ENCODE measurements at places on chromosomes 12 and 14. TPM values are rescaled to one million over a fixed set of nuclear protein-coding genes. Genes with fewer than 3 reads are reported as not detected.
A peak's percentile ranks its signal among the peaks of the same experiment; 100 is the strongest.

- DNase-seq: no peak
These were observed 53.4 kb upstream of the KRR1 start for GRCh38 chr12:75564852-75565251.

Gene RD3L
- not detected for total RNA-seq

DNA sequence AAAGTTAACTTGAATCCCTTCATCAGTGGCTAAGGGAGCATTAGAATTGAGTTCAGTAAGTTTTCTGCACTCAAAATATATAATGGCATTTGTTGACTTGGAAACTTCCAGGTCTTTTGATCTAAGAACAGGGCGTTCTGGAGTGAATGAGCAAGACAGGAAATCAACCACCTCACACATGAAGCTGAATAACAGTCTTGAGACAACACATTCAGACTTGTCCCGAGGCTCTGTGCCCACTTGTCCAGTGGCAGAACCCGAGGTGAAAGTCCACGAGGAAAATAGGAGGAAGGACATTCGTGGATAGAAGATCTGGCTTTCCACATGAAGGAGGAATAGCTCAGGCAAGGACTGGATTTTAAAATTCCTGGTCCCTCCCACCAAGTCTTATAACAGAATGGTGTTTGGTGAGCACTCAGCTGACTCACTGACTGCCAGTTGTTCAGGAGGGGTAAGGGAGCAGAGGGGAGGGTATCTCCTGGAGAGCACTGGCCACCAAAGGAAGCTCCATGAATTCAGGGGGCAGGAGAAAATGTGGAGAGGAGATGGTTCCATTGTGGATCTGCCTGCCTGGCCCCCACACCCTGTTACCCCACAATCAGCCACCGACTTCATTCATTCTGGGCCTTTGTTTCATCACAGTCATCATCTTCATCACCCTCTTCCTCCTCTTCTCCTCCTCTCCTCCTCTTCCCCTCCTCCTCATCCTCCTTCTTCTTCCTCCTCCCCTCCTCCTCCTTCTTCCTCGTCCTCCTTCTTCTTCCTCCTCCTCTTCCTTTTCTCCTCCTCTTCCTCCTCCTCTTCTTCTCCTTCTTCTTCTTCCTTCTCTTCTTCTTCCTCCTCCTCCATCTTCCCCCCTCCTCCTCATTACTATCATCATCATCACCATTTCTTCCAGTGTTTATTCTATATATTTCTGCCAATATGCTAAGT, 620.1 kb downstream of the MED13L start:
- no peak for DNase-seq

Gene MANSC4
- not detected for total RNA-seq

Gene MGST1
- total RNA-seq: 13.6 TPM

Gene C12orf75
- 15.1 TPM for total RNA-seq

DNA sequence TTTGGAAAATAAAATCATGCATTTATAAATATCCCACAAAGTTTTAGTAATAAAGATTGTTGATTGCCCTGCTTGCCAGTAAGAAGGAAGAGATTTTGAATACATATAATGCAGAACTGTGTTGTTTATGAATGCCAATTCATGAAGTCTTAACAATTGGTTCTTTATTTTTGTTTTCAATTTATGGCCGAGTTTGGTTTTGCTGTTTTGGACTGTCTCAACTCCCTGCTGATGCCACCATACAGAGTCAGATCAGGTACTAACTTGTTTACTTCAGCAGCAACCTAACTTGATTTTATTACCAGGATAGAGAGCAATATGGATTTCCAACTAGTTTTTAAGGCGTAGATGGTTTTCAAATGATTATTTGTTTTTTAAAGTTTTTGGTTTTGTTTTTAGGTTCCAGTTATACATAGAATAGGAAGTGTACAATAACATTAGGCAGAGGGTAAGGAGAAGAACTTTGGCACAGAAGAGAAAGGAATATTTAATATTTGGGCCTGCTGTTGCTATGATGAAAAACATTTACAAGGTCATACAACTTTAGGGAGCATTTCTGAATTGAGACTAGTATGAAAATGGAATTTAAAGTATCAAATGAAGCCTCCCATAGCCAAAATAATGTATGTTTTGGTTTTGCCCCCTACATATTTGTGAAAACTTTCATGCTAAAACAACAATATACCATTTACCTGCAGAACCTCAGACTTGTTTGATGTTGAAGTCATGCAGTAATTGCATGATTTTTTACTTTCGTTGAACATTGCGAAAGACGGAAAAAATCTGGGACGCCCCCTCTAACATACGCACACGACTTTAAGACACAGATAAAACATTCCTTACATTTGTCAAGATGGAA, 904 bp upstream of the FAM177A1 start:
- DNase-seq: no peak

- DNase-seq: no peak
These were observed 244.0 kb downstream of the SNAPC1 start for GRCh38 chr14:62006116-62006731.

DNA sequence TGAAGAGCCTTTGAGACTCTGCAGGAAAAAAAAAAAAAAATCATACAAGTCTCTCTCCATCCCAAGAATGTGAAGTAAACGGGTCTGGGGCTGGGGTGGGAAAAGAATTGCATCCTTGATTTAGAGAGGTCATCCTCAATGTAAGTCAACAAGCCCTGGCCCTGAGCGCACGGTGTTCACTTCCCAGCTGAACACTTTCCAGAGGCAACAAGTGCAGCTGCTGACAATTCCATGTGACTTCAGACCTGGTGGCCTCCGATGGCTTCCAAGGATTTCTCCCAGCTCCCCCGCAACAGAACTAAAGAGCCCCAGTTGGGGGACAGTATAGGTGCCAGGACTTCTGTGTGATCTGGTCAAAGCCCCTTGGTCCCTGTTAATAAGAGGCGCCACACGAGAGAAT, 2.4 kb downstream of the RILPL1 start:
- DNase-seq: peak; percentile 22

DNA sequence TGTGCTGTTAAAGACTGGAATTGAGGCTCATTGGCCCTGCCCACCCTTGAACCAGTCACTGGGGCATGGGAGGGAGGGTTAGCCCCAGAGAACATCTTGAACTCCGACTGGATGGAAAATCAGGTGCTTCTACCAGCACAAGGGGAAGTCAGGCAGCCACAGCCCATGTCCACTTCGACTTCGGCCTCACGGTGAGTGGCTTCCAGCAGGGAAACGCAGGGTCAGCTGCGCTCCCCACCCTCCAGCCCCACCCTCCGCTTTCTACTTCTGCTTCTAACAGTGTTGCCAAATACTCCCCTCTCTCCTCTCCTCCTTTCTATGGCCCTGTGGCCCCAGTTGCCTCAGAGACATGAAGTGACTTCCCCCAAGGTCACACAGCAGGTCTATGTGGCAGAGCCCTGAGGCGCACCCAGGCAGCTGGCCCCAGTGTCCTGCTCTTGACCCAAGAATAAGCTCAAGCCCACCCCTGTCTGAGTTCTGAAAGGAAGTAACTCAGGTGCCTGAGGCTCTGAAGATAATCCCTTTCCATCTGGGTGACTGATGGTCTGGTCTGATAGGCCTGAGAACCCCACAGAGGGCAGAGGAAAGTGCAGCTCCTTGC, 11.9 kb upstream of the SH2B3 start:
- DNase-seq: peak; percentile 55

Gene FGD4
- total RNA-seq: 63.8 TPM

- peak; percentile 45 for DNase-seq
These were observed 8.5 kb downstream of the CDCA4 start for GRCh38 chr14:105012171-105012985.

Gene EFS
- total RNA-seq: 0.17 TPM

GRCh38 chr14:64914237-64915028, at the start of gene CHURC1:
TSS of gene CHURC1 (plus strand) at chr14:64914455. CDS start at chr14:64914496, 41 bp downstream.
- DNase-seq: peak; percentile 99

Gene STON2
- 100 TPM for total RNA-seq

DNA sequence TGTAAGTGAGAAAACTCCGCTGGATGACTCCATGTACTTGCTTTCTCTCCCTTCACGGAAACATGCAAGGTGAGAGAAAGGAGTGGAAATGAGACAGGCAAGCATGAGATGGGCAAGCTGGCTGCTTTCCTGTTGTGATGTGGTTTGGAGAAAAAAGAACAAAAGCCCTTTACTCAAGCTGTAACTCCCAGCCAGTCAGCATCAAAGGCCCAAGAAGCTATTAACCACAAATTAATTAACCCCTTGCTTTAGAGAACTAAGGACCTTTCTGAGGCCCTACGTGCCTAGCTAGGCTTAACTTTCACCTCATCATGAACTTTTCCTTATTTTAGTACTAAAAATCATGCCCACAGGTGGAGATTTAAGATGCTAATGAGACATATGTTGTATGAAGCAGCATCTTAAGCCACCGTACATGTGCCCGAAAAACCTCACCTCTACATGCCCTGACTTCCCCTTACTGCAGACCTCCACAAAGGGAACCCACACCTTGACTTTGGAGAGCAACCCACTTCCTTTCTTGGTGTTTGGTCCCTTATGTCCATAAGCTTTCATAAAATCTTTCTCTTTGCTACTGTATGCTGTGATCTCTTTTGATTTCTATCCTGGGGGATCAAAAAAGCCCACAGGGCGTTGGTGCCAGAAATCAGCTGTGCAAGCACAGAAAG, 87.0 kb downstream of the GALNT8 start:
- DNase-seq: no peak

Gene HOXC12
- total RNA-seq: not detected

DNA sequence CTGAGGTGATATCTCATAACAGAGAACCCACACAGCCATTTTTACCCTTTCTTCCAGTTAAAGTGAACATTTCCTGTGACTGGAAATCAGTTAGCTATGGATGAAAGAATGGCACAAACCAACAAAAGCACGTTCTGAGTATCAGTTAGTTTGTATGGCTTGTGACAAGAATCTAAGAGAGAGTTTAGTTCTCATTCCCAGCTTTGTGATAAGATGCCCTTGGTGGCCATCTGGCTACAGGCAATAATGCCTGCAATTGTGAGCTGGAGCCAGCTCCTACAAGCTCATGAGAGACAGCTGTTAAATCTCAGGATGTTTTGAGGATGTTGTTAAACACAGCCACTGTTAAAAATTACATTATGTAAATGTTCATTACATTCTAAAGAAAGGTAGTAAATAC, 122.0 kb upstream of the FRMD6 start:
- DNase-seq: no peak

Gene SLC16A7
- 7.1 TPM for total RNA-seq

GRCh38 chr12:64760808-64761573, 1.8 kb upstream of the GNS start:
- DNase-seq: no peak

- no peak for DNase-seq
These were observed 43.5 kb downstream of the CCDC177 start for GRCh38 chr14:69531135-69531534.

GRCh38 chr12:49228653-49229052, 36.2 kb upstream of the TUBA1C start:
- no peak for DNase-seq

DNA sequence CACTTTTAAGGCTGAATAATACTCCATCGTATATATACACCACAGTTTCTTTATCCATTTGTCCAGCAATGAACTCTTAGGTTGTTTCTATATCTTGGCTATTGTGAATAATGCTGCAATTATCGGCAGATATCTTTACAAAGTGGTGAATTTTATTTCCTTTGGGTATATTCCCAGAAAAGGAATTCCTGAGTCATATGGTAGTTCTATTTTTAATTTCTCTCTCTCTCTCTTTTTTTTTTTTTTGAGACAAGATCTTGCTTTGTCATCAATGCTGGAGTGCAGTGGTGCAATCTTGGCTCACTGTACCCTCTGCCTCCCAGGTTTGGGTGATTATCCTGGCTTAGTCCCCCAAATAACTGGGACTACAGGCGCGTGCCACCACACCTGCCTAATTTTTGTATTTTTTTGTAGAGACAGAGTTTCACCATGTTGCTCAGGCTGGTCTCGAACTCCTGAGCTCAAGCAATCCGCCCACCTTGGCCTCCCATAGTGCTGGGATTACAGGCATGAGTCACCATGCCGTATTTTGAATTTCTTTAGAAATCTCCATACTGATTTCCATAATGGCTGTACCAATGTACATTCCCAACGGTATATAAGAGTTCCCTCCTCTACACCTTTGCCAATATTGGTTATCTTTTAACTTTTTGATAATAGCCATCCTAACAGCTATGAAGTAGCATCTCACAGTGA, 98.4 kb downstream of the EFCAB11 start:
- DNase-seq: peak; percentile 34

DNA sequence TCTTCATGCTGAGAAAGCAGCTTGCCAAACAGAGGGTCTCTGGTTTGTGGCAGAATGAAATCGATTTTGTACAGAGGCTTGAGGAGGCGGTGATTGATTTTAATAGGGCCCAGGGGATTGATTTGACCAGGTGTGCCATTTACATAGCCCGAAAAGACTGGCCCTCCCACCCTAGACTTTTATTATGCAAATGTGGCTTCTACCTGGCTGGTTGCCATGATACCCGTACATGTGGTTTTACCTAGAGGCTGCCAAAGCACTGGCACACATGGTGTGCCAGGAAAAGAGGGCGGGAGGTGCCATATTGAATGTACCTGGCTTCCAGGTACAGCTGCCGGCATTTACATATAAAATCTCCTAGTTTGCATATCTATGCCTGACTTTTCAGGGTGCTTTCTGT, 18.0 kb upstream of the GUCY2C start:
- DNase-seq: no peak

- DNase-seq: no peak
These were observed 253.9 kb downstream of the CACNA1C start for GRCh38 chr12:2306735-2307134.

DNA sequence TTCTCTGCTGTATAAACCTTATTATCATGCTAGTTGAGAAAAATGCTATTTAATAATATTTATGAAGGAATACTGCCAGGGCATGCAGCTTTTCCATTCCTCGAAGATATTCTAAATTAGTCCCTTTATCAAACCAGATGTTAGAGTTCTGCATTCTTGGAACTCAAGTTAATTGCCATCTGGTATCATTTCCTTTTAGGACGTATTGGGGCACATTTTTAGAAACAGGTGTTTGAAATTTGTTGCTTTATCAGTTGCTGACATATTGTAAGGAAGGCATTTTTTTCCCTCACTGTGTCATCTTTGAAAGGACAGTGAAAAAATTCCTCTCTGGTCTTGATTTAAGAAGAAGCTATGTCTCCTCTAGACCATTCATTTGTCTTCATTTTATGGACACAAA, 471.2 kb upstream of the PRICKLE1 start:
- peak; percentile 4 for DNase-seq

GRCh38 chr12:75705749-75706711, 194.6 kb upstream of the KRR1 start:
- peak; percentile 99 for DNase-seq

Data from dermis blood vessel endothelial cell (primary cell).